Activated T-cell treated with anti-CD3 and anti-CD28 coated beads, Interleukin-2, amount 50 U/mL, for 72 hours (primary cell): ENCODE measurements at places on chromosomes 2 and 18. TPM values are rescaled to one million over a fixed set of nuclear protein-coding genes. Genes with fewer than 3 reads are reported as not detected.

DNA sequence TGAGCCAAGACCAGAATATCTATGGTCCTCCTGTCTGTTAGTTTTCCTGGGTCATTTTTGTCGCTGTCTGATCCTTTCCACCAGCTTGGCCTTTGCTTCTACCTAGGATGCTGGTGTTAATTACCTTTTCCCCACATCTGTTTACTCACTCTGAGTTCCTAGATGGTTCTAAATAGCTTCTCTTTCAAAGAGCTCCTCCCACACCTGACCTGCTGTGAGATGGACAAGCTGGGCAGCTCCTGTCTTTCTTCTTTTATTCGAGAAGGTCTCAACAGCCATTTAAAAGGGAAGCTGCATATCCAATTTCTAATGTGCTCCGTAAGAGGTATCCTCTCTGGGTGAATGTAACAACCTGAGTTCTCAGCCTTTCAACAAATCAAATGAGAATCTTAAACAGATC lies 156.2 kb downstream of the HRH4 start:
- DNase-seq = no peak

DNA sequence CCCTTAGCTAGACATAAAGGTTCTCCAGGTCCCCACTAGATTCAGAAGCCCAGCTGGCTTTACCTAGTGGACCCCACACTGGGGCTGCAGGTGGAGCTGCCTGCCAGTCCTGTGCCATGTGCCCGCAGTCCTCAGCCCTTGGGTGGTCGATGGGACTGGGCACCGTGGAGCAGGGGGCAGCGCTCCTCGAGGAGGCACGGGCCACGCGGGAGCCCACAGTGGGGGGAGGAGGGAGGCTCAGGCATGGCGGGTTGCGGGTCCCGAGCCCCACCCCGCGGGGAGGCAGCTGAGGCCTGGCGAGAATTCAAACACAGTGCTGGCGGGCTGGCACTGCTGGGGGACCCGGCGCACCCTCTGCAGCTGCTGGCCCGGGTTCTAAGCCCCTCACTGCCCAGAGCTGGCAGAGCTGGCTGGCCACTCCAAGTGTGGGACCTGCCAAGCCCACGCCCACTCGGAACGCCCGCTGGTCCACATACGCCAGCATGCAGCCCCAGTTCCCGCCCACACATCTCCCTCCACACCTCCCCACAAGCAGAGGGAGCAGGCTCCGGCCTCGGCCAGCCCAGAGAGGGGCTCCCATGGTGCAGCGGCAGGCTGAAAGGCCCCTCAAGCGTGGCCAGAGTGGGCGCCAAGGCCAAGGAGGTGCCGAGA lies 119.7 kb upstream of the NRXN1 start:
- DNase-seq = no peak

DNA sequence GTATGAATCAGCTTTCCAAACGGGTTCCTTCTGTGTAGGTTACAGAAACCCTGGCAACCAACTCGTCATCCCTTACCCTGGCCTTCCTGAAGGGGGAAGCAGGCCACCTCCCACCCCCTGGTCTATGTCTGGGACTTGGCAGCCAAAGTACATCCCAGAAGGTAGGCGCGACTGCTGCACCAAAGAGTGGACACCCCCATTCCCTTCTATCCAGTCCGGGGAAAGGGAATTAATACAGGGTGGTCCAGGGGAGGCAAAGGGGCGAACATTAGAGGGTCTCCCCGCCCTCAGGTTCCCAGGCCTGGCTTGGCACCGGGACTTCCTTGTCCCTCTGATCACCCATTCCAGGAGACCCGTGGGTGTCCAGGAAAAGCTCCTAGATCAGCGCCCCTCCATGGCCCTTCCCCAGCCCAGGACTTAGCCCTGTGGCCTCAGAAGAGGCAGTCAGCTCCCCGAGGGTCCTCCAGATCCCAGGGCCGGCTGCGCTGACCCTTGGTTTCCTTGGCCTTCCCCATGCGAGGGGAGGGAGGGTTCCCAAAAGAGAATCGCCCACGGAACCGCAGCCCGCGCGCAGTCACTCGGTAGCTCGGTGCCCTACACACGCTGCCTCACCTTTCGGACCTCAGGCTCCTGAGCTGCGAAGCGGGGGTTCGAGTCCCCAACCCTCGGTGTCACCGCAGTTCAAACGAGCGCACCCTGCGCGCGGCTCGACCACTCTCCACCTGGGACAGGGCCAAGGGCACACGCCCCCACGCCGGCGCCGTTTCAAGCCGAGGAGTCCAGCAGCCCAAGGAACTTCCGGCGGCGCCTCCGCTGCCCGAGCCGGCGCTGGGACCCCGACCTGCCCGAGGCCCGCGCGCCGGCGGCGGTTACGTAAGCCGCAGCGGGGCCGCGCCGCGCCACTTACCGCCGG lies at the start of gene PER2:
Gene PER2, minus strand, starts transcription at position 874 of the 913 bp plus-strand sequence. CDS start 10,674 bp downstream, outside the sequence.
- DNase-seq = peak; percentile 34

- no peak for DNase-seq
Observed at GRCh38 chr18:30245766-30246455, 796.6 kb downstream of the DSC3 start.

DNA sequence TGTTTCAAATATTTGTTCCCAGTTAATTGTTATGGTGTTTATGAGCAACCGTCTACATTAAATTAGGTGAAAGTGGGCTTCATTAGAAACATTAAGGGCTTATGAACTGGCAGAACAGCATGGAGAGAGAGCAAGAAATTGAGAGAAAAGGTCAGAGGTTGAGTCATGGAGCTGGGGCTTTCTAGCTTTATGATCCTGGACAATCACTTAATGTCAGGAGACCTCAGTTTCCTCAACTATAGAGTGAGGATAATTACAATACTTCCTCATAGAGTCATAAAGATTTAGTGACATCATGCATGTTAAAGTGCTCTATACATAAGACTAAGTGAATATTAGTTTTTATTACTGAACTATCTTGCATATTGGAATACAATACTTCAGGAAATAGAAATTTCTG lies 83.9 kb downstream of the PLCL1 start:
- DNase-seq = no peak

GRCh38 chr2:4135765-4136164 lies 432.4 kb downstream of the DCDC2C start:
- DNase-seq = no peak

GRCh38 chr2:199219551-199219950 lies 238.2 kb downstream of the SATB2 start:
- no peak for DNase-seq

DNA sequence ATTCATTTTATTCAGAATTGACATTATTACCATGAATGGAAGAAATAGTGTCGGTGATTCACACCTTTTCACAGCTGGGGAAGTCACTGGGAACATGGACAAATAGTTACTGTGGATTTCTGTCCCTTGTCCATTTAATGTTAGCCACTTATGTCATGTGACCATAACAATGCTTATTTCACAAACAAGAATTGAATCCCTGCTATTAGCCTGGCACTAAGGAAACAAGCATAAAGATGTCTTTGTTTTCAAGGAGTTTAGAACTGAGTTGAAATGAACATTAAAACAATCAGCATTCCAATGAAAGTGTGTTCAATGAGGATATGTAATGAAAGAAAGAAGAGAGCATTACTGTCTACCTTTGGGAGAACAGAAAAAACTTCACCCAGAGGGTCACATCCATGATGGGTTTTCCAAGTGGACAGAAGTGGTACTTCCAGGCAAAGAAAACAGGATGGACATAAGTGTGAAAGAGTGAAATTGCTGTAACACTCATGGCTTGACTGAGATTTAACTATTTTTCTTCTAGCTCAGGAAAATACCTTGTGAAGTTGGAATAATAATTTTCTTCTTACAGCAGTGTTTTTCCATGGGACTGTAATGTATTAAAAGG lies 324.5 kb upstream of the UBE2E3 start:
- no peak for DNase-seq

- no peak for DNase-seq
Observed at GRCh38 chr2:82224301-82224940, 1919.9 kb upstream of the LRRTM1 start.

DNA sequence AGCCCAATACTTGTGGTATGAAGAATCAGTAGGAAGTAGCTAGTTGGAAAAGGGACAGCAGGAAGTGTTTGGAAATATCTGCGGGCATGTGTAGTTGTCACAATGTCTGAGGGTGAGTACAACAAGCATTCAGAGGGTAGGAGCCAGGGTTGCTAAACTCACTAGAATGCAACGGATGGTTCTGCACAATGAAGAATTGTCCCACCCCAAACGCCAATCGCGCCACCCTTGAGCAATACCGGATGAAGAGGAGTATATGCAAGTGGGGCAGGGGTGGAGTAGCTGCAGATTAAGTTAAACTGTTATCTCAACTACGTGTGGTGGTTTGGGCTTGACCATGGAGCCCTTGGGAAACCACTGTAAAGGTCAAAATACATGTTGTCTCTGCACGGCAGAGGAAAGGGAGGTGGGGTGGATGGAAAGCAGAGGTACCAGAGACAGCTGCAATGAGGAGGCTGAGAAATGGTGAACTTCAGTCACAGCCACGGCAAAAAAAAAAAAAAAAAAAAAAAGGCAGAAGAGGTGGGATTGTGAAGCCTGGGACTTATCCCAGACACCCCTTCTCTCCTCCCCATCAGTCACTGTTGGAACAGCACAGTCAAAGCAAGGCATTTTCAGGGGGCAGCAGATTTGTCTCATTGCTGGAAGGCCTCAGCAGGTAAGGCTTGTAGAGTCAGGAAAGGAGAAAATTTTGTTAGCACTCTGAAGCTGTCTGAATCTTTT lies 5.2 kb downstream of the CCL20 start:
- no peak for DNase-seq

- DNase-seq = no peak
Observed at GRCh38 chr2:79855264-79856006, 342.6 kb downstream of the CTNNA2 start.

- no peak for DNase-seq
Observed at GRCh38 chr2:113079131-113079530, 11.4 kb downstream of the IL1F10 start.

DNA sequence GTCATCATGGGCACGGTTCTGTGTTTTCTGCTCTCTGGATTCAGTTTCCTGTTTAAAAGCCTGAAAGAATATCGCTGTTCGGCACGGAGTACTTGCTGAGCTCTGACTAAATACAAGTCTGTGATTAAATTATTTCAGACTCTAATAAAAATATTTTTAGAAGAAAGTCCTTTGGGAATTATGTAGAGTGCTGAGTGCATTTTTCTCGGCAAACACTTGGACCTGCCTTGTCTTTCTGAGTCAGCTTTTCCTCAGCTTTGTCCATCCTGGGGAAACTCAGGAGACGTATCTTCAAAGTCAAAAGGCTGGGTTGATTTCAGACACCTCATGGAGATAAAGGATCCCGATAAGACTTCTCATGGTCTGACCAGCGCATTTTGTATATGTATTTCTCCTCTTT lies 45.9 kb downstream of the IL1R2 start:
- DNase-seq = no peak

DNA sequence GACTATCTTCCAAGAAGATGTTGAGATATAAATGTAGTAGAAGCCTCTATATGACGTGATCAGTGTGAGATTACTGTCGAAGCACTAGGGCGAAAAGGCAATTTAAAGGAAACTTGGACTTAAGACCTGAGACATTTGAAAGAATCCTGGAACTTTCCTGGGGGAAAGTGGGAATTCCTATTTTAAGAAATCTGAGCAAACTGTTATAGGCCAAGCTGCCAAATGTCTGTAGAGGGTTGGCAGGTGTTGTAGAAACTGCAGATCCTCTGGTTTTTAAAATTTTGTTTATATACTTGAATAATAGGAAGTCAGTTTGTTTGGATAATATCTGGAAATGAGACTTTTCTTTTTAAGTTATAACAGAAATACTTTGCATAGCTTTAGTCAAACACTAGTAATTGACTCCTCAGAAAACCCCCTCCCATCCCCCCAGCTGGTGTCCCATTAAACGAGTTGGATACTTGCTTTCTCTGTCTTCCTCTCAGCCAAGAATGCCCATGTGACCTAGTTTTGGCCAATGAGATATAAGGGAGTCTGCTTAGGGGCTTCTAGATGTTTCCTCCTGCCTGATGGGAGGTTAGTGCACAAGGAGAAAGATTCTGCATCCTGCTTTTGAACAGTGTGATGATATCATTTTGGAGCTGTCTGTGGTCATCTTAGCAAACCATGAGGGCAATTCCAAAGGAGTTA lies 61.2 kb downstream of the MOGAT1 start:
- DNase-seq = no peak

DNA sequence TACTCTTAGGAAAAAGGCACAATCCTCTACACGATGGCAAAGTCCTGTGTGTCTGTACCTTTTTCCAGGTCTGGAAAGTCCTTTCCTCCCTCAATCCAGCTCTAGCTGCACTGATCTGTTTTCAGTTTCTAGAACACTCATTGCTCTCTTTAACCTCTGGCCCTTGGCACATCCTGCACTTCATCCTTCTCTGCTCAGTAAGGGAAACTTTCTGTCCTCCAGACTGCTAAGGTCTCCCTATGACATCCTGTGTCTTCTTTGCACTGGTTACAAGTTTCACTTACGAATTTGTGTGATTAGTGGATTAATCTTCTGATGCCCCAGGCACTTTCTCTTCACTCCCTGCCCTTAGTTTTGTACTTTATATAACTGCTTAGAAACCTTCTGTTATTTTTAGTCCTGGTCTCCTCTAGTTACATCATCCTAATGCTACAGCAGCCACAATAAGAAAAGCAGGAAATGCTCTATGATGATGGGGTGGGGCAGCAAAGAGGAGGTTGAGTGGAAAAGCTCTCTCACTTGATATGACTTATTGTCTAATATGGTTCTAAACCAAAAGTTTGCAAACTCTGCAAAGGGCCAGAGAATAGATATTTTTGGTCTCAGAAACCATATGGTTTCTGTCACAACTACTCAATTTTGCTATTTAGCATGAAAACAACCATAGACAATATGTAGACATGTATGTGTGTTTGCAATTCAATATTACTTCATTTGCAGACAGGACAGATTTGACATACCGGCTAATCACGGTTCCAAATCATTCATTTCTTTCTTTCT lies 568.2 kb downstream of the THSD7B start:
- no peak for DNase-seq

DNA sequence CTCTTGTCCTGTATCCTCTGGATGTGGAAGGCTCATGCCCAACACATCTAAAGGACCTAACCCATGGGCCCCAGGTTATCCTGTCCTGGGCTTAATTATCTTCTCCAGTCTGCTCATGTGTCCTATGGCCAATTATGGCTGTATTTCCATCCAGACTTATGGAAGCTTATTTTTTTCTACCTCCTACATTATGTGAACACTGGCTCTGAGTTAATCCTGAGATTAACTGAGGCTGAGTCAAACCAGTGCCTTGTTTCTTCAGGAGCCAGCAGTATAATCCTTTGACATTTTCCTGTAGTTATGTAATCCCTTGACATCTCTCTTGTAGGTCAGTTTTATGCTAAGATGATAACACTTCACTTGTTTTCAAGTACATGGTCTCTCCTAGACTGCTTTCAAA lies 213.6 kb downstream of the PMAIP1 start:
- DNase-seq = no peak

GRCh38 chr2:160096409-160096808 lies 34.0 kb upstream of the PLA2R1 start:
- DNase-seq = peak; percentile 20

- DNase-seq = no peak
Observed at GRCh38 chr2:8004250-8004681, 677.6 kb upstream of the ID2 start.

Gene ZBTB7C
- not detected for total RNA-seq

Gene PARD3B
- 0.96 TPM for total RNA-seq

Gene CKAP2L
- total RNA-seq = 45.5 TPM

Gene CCDC178
- not detected for total RNA-seq

Gene C2orf15
- 1.9 TPM for total RNA-seq

Gene GAL3ST2
- total RNA-seq = 0.53 TPM

Gene TBR1
- total RNA-seq = 0.02 TPM
